ENCODE measurements at places on chromosomes 5 and 9.

GRCh38 chr5:60196385-60197113, 303.0 kb upstream of the PDE4D start:
- no peak for DNase-seq

DNA sequence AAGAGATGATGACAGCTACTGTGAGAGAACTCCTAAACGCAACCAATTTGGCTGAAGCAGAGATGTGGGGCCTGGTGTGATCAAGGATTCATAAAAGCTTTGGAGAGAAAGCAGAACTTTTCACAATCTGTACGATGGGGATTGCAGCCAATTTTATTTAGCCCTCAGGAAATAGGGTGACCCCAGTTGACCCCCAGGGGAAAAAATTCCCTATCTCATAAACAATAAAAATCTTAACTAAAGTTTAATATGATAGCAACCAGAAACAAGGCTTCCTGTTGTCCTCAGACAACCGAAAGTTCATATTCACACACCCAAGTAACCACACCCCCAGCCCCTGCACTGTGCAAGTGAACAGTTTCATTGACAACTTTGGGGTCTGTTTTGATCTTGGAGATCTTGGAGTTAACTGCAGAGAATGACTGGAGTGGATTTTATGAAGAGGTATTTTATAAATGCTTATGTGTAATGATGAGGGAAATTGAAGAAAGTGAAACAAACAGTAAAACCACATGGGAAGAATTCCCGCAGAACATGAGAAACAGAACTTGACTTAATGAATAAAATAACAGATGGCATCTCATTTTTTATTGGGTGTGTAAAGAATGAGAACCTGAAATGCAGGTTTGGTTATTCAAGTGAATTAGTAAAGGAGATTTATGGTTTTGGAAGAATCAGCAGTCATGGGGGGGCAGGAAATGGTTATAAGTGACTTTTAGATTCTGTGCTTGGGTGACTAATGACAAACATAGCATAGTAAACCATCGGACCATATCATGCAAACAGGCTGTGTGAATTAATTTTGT, 94.5 kb downstream of the PDE4D start:
- peak; percentile 24 for DNase-seq

DNA sequence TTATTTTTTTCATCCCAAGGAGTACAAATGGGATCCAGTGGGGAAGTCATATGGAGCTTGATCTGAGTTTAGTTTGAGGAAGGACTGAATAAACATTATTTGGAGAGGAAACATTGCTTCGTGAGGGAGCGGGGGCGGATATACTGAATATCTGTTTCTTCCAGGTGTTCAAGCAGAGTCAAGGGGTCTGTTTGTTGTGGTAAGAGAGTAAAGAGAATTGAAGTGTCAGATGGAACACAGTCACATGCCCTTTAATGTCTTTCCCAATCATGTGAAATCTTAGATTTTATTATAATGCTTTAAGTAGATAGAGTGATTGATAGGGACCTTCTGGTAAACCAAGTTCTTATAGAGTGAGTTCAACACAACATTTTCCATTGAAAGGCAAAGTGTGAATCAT, 33.7 kb downstream of the DDX46 start:
- DNase-seq = no peak

- no peak for DNase-seq
Observed at GRCh38 chr9:19614294-19614693, 174.5 kb downstream of the SLC24A2 start.

DNA sequence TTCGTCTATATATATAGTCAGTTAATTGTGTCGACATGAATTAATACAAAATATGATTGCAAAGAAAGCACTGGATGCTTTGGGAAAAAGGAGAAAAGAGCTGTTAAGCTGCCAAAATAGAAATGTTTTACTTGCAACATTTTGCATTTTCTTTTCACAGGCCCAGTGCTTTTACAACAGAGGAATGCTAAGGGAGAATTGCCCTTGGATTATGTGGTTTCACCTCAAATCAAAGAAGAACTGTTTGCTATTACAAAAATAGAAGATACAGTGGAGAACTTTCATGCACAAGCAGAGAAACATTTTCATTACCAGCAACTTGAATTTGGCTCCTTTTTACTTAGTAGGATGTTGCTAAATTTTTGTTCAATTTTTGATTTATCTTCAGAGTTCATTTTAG, 76.2 kb downstream of the SLF1 start:
- no peak for DNase-seq

GRCh38 chr5:56123531-56124243, 109.4 kb downstream of the ANKRD55 start:
- peak; percentile 38 for DNase-seq

GRCh38 chr9:131869348-131869747, 129.5 kb upstream of the RAPGEF1 start:
- DNase-seq = no peak

DNA sequence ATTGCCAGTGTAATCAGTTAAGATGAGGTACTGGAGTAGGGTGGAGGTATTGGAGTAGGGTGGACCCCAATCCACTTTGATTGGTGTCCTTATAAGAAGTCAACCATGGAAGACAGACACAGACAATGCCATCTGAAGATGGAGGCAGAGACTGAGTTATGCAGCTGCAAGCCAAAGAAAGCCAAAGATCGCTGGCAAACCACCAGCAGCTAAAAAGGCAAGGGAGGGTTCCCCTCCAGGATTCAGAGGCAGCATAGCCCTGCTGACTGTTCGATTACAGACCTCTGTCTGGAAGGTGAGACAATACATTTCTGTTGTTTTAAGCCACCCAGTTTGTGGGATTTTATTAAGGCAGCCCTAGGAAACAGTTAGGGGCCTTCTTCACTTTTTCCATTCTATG, 30.5 kb upstream of the CKMT2 start:
- DNase-seq = no peak

- DNase-seq = no peak
Observed at GRCh38 chr9:25412646-25413045, 265.6 kb downstream of the TUSC1 start.

GRCh38 chr9:120910643-120911042, 16.0 kb downstream of the TRAF1 start:
- DNase-seq = no peak

DNA sequence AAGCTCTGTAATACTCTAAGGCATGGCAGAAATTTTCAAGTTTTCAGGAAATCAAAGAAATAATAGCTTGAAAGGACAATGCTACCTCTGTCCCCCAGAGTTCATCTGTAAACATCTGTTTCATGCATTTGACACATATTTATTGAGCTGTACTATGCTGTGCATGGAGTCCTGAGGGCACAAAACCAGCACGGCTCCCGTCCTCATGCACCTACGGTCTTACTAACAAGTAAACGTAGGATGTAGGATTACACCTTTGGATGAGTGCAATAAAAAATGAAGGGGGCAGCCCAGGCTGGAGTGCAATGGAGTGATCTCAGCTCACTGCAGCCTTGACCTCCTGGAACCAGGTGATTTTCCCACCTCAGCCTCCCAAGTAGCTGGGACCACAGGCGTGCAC, 81.9 kb downstream of the SPTLC1 start:
- no peak for DNase-seq

GRCh38 chr9:96236854-96237550, 65.0 kb downstream of the HSD17B3 start:
- DNase-seq = no peak

- no peak for DNase-seq
Observed at GRCh38 chr5:157618191-157618765, 34.0 kb downstream of the SOX30 start.

GRCh38 chr5:6412811-6413210, 34.5 kb upstream of the MED10 start:
- no peak for DNase-seq

DNA sequence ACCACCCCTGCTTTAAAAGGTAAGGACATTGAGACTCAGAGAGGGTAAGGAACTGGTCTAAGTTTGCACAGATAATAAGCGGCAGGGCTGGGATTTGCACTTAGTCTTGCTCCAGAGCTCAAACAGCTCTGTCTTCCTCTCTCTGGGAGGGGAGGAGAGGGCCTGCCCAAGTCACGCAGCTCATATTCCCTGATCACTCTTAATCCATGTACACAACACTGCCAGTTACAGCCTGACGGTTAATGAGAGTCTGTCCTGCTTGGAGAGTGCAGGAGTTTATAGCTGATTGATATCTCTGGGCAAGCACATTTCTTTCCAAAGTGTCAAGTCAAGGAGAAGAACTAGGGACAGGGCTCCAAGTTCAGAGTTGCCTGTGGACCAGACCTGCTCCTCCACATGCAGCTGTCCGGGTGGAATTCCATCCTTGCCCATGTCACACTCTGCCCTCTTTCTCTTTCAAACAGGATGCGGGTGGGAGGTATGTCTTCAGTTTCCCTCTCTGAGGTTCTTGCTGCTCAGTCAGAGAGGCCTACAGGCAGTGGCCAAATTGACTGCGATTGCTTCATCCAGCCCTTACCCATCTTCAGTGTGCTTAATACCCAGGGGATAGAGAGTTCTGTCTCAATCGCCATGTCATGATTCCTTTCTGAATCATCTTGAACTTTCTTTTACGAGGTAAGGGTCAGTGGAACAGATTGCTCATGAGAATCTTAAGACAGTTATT, 54.5 kb downstream of the GALNT12 start:
- DNase-seq = no peak

- no peak for DNase-seq
Observed at GRCh38 chr5:135395866-135396265, 3.2 kb downstream of the MACROH2A1 start.

GRCh38 chr5:39502704-39503103, 77.9 kb upstream of the DAB2 start:
- DNase-seq = no peak

DNA sequence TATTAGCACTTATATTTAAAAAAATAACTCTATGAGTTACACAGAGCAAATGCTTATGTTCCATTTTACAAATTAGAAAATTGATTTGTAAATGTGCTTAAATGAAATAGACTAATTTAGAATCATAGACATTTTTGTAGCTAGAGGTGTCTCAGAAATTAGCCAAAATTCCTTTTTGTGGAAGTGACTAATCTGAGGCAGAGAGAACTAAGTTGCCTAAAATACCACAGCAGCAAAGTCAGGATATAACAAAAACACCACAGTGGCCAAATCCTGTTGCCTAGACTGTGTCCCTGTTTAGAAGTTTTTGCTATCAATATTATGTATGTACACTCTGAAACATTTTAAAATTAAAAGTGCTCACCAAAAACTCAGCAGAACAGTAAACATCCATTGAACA, 18.7 kb downstream of the ADAMTSL1 start:
- DNase-seq = no peak

GRCh38 chr5:33761139-33761538, 130.7 kb downstream of the ADAMTS12 start:
- no peak for DNase-seq

Data from right kidney (tissue), 9 donors.